AG10803 (cell line): ENCODE measurements at places on chromosomes 11 and 22.

DNA sequence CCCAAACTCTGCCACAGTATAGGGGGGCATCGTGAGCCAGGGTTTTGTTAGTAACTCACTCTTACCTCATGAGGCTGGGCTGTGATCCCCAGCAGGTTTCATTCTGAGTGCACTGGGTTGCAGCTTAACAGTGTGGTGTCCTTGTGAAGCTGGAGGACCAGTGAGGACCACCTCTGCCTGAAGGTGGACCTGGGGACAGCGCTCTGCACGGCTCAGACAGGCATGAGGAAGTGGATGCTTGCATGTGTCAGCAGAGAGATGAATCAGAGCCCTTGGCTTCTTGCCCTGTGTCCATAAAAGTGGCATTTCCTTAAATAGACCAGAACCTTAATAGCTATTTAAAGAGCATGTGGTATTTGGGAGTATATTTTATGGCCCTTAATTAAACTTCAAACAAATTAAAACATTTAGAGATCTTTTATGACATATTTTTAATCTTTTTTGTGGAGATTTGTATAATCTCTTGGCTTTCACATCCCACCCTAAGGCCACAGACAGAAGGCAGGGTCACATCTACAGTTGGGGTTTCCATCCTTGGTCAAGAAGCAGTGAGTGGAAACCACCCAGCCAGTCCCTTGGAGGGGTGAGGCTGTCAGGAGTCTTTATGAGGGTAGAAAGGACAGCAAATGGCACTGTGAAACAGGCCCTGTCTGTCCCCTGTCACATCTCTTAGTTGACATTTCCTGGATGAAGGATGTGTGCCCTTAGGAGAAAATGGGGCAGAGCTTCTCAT, 24.8 kb upstream of the ADORA2A start:
- DNase-seq: peak; percentile 93

DNA sequence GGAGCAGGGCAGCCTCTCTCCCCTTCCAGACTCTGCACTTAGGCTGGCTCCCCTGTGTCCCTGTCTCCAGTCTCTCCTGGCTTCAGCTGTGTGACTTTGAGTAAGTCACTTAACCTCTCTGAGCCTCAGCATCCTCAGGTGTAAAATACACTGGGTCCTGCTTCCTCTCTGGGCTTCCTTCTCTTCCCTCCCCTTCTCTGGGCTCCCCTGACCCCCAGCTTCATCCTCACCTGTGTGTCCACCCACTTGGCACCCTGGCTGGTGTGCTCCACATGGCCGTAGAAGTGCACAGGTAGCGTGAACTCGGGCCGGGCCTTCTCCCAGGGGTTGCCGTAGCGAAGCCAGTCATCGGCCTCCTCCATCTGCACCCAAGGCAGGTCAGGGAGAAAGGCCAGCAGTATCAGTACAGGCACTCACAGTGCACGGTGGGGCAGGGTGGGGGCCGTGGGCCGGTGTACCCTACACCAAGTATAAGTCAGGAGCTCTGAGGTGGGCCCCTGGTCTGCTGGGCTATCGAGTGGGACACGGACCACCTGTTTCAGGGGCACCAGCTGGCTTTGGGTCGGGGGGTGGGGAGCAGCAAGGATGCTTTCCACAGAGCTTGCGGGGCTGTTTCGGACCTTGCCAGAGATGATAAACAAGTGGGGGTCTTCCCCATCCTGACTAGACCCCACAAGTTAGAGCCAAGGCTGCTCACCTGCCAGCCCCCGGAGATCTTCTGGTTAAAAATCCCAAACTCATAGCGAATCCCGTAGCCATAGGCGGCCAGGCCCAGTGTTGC, 2.0 kb downstream of the PYGM start:
- DNase-seq: no peak

GRCh38 chr22:25840891-25841290, 98.9 kb downstream of the MYO18B start:
- DNase-seq: no peak

DNA sequence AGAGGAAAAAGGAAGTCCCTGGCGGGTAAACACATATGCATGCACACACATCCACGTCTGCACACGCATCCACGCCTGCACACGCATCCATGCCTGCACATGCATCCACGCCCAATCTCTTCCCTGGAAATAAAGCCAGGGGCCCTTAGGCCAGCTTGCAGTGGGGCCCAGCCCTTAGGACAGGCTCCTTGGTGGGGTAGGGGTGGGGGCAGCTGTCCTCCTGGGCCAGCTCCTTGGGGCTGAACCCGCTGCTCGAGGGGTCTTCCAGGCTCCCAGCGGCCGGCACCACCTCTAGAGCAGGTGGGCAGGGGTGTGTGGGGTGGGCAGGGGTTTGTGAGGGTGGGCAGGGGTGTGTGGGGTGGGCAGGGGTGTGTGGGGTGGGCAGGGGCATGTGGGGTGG, 1.9 kb downstream of the C11orf21 start:
- no peak for DNase-seq

DNA sequence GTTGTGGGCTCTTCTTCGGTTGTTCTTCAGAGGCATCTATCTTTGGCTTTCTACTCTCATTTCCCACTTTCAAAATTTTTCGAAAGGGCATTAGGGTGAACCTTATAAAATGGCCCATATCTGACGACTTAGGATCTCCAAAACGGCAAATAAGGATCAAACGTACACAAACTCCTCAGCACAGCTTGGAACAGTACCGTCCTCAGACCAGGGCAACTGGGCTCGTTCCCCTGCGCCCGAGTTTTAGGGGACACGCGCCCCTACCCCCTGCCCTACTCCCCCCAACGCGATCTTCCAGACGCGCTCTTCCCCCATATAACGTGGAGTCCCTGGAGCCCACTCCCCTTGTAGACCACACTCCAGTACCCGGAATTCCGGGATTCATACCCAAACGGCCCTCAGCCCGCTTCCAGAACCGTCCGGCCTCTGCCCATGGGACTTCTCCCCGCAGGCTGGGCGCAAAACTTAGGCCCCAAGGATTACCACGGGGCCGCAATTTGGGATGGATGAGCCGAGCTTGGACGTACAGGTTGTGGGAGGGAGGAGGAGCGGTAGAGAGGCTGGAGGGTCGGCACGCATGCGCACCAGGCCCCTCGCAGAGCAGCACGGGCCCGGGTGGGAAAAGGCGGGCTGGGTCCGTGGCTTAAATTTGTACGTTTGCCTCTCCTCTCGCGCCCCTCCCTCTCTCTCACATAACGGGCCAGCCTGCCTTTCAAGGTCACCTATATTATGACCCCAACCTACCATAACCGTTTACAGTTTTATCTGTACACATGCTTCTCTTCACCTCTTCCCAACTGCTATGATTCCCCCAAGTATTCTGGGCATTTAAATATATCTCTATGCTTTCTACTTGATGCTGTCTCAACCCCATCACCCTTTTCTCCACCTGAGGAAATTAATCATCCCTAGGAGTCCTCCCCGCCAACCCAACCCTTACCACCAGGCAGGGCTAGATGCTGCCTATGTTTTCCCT, 3.4 kb downstream of the CCDC89 start:
- peak; percentile 61 for DNase-seq

DNA sequence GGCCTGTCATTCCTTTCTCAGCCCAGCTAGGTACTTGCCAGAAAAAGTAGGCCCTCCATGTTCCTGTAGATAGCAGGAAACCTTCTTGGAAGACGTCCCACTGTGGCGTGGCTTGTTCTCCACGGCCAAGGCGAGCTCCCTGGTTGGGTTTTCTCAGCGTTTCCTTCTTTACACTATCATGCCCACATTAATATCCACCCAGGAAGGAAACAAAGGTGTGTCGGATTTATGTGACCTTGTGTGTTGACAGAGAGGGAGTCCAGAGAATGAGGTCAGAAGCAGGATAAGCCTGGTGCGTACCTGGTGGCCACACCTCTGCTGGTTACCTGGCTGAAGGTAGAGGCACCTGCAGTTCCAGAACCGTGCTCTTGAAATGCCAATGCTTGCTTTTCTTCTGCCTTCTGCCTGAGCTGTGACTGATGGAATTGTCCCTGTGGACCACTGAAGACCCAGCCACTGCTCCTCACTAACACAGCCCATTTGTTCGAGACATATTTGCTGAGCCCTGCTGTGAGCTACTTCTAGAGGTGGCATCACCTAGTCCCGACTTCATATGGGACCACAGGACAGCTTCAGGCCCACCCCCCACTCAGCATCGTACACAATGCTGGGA, 7.9 kb downstream of the ASPHD2 start:
- no peak for DNase-seq

DNA sequence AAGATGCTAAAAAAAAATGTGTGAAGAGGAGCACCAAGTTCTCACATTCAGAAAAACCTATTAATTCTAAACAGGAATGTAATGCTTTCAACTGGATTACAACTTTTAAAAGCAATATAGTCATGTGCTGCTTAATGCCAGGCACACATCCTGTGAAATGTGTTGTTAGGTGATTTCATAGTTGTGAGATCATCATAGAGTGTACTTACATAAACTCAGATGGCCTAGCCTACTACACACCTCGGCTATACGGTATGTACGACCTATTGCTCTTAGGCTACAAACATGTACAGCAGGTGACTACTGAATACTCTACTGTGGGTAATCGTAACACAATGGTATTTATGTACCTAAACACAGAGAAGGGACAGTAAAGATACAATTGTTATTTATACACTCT, 142.3 kb downstream of the RBFOX2 start:
- DNase-seq: peak; percentile 13
